ENCODE measurements at places on chromosomes 5 and 9. TPM values are rescaled to one million over a fixed set of nuclear protein-coding genes. Genes with fewer than 3 reads are reported as not detected.

The FAXDC2 gene
- total RNA-seq, result 0.95 TPM

GRCh38 chr9:2291980-2292704 is 277.0 kb downstream of the SMARCA2 start:
- no peak overlapping the region for H3K4me3 ChIP-seq
- H3K4me1 ChIP-seq, result peaks cover 15% of the 10 kb centered on the region
- no peak overlapping the region for H3K27ac ChIP-seq
- no peaks in the 10 kb centered on the region for H3K36me3 ChIP-seq
- no peaks in the 10 kb centered on the region for H3K27me3 ChIP-seq

GRCh38 chr5:133610489-133611356 is 1.6 kb downstream of the FSTL4 start:
- H3K4me1 ChIP-seq, result peaks cover 14% of the 10 kb centered on the region
- H3K36me3 ChIP-seq, result no peaks in the 10 kb centered on the region
- DNase-seq, result peak; percentile 71
- H3K27me3 ChIP-seq, result peaks cover 4% of the 10 kb centered on the region
- H3K27ac ChIP-seq, result no peak overlapping the region

- H3K36me3 ChIP-seq, result peaks cover 4% of the 10 kb centered on the region
- no peak for DNase-seq
- H3K27me3 ChIP-seq, result no peaks in the 10 kb centered on the region
- no peak overlapping the region for H3K4me3 ChIP-seq
- H3K4me1 ChIP-seq, result peaks cover 16% of the 10 kb centered on the region
These were observed 10.4 kb downstream of the TNIP1 start for GRCh38 chr5:151070449-151070848.

The NR5A1 gene
- total RNA-seq, result not detected

Data from Caco-2 (cell line).